ENCODE measurements at places on chromosomes 5 and 9.

DNA sequence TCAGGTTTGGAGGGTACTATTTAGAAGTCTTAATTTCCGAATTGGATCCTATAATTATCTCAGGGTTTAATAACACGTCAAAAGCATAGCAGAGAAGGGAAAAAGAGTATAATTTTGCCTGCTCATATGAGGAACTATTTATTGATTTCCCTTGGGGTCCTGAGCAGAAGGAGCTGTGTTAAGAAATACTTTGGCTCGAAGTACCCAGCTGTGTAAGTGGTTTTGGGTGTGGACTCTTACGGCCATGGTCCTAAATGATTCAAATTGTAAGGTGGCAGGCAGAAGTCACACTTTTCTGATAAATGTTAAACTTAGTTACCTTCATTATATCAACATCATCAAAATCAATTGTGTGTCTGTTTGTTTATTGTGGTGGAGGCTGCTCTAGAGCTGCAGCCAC, 190.4 kb downstream of the MTRR start:
- no peak for DNase-seq

DNA sequence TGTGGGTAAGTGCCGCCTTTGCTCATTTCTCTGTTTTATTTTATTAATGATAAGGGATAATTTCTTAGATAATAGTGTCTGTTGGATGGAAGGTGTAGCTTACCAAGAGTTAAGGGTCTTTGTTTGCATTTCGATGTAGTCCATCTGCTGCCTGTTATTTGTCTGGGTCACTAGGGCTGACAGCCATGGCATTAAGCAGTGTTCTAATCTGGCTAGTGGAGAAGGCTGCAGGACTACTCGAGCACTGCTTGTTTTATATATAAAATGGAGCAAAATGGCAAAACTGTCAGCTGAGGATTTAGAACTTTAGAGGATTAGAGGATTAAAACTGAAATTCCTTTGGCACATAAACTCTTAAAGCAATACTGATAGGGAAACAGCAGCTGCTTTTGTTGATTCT, 67.5 kb downstream of the C7 start:
- no peak for DNase-seq

GRCh38 chr5:10246761-10247160, 2.9 kb downstream of the ATPSCKMT start:
- no peak for DNase-seq

DNA sequence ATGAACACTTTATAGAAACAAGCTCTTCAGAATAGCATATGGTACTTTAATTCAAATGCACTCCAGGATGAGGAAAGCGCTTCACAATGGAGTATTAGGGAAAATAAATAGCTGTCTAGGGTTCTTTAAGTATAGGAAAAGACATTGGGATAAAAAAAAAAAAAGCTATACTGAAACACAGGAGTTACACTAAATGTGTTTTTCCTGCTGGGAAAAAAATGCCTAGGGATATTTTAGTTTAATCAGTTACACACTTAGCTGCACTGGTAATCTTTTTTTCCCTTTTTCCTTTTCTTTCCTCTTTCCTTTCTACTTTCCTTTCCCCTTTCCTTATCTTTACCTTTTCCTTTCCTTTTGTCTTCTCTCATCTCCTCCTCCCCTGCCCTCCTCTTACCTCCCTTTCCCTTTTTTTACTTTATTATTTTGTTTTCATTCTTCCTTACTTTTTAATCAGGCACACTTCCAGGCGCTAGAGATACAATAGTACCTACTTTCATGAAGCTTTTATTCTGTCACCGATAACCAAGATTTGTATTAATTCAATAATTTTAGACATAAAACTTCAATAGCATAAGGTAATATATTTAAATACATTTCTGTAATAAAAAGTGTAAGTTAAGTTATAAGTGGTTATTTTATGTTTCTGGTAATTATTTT, 758.7 kb downstream of the CDH18 start:
- no peak for DNase-seq

- DNase-seq = no peak
Observed at GRCh38 chr9:38699337-38699736, 20.6 kb downstream of the FAM240B start.

DNA sequence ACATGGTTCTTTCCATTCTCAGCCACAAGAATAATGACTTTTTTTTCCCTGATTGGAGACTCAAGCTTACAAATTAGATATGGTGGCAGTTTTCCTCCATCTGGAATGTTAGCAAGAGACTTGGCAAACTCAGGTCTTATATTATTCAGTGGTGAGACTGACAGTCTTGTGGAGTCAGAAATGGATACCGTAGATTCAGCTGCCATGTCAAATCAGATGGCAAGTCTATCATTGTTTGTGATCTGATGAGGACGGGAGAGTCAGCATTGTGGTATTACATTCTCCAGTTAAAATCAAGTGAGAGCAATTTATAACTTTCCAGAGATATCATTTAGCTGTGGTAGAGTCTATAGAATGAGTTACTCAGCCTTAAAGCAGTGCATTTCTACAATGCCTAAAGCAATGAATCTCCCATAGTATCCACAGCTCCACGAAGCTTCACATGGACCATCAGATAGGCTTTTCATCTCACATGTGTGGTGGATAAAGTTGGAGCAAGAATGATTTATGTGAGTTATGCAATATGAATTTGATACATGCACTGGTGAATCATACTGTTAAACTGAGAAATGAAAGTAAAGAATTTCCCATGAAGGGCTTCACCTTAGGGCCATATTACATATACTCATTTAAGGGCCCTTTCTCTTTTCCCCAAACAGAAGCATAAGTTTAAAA, 430.6 kb downstream of the ZNF608 start:
- no peak for DNase-seq

- DNase-seq = no peak
Observed at GRCh38 chr9:98929071-98929470, 14.6 kb upstream of the COL15A1 start.

Measured in hematopoietic multipotent progenitor cell treated with erythropoietin and hydrocortisone succinate and interleukin-3 and kit ligand, for 4 days (in vitro differentiated cells).